Panc1 (cell line): ENCODE measurements at places on chromosomes 2 and 18.

DNA sequence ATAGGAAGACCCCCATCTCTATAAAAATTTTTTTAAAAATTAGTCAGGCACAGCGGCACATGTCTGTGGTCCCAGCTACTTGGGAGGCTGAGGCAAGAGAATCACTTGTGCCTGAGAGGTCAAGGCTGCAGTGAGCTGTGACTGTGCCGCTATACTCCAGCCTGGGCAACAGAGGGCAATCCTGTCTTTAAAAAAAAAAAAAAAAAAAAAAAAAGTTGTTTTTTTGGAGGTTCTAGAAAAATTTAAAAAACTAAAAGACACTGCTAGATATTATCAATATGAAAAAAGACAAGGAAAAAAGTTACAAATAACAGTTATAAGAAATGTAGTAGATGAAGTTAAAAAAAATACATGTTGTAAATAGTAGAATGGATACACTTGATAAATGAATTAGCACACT lies 56.1 kb upstream of the C2orf15 start:
- no peak for DNase-seq

DNA sequence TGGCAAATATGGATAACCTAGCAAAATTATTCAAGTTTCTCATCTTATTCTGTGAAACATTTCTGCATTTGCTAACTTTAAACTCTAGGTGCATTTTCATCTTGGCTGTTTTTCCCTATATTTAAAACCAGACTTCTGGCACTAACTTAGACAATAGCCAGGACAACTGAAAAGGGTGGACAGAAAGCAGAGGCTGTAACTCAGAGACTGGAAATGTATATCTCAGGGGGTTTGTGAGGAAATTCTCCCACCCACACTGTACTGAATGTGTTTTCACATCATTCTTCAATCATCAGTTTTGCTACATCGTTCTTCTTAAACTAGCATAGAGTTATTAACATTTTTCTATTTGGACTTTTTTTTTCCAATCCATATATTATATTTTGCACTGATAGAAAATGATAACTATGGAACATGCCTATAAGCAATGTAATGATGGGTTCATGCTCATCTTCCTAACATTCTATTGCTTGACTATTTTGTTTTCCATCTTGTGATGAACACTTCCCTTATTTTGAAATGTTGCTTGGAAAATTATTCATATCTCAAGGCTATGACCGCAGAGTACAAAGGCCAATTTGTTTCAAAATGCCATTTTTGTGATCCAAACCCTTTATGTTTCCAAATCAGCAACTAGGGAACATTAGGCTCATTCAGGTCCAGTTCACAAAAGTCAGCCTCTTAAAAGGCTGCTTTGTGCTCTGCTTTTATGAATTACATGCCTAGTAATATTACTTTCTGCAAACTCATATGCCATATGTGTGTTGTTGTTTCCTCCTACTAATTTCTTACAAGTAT lies 125.8 kb upstream of the CDH19 start:
- no peak for DNase-seq

DNA sequence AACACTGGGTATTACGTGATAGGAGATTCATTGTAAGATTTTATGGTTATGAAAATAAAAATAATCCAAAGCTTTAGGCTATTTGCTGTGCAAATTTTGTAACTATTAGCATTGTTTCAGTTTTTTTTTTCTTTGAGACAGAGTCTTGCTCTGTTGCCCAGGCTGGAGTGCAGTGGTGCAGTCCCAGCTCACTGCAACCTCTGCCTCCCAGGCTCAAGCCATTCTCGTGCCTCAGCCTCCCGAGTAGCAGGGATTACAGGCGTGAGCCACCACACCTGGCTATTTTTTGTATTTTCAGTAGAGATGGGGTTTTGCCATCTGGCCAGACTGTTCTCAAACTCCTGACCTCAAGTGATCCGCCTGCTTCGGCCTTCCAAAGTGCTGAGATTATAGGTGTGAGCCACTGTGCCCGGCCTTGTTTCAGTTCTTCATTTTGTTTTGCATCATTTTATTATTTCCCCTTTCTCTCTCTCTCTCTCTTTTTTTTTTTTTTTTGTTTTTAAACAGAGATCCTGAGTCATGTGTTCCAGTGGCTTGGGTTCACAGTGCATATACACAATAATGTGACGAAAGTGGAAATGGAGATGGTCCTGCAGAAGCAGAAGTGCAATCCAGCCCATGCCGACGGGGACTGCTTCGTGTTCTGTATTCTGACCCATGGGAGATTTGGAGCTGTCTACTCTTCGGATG lies 25.8 kb downstream of the CASP10 start:
- no peak for DNase-seq

GRCh38 chr2:2933426-2933825 lies 444.2 kb downstream of the EIPR1 start:
- no peak for DNase-seq

- no peak for DNase-seq
Measured at GRCh38 chr2:62783679-62784078, 78.2 kb downstream of the EHBP1 start.

DNA sequence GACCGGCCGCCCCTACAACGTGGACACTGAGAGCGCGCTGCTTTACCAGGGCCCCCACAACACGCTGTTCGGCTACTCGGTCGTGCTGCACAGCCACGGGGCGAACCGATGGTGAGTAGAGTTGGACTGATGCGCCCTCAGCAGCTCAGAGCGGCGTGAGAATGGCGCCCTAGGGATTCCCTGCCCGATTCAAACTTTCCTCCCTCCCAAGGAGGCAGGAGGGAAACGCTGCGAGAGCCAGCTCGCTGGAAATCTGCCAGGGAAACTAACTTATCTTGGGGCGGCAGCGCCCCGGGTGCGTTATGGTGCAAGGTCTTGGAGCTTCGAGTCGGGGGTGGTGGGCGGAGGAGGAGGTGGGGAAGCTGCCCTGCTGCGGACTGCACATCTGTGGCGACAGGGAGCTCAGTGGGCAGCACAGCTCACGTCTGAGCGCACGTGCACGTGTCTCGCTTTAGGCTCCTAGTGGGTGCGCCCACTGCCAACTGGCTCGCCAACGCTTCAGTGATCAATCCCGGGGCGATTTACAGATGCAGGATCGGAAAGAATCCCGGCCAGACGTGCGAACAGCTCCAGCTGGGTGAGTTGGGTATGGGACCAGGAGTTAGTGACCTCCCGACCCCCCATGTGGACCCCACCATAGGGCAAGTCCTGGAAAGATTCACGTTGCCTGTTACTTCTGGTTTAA lies 697 bp downstream of the ITGA4 start:
- no peak for DNase-seq

DNA sequence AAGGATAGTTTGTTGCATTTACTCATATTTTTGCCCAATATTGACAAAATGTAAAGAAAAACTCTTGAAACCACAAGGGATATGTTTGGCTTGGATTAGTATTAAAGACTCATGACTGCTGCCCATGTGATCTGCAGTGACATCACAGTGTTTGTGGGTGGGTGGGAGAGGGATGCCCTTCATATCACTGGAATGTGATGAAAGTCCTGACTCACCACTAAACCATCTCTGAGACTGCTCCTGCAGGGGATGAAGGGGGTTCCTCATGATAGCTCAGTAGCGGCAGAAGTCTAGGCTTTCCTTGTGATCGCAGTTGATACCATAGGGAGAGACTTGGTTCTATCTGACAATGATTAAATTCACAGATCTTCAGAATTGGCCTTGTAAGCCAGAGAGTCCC lies 451.2 kb downstream of the CNTNAP5 start:
- DNase-seq: no peak

DNA sequence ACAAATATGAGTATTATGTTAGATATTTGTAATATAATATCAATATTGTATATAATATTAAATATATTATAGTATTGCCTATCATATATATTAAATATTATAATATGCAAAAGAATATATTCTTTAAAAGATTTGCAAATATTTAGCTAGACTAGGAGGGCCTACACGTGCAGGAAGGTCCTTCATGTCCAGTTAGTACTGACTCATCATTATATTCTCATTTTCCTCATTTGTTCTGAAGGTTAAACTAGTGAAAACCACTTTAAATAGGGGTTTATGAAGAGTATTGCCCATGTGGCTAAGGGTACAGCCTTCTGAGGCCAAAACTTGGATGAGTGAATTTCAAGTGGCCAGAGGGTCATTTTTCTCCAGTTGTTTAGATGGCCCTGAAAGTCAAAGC lies 293.0 kb upstream of the VRK2 start:
- no peak for DNase-seq

GRCh38 chr2:69223759-69224511 lies 163.1 kb downstream of the GFPT1 start:
- no peak for DNase-seq

DNA sequence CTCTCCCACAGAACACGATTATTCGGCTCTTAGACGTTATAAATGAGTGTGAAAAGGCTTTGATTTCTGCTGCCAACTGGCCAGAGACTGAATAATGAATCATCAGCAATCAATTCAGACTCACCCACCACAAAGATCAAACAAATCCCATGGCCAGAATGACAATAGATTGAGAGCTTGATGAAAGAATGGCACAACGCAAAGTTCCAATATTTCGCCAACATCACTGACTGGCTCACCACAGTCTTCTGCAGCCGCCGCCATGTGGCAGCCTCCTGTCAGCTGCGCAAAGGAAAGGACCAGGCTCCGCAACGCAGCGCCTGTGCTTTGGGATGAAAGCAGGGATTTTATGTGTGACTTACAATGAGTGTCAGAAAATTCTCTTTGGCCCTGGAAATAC lies 104.4 kb upstream of the SOX11 start:
- no peak for DNase-seq

DNA sequence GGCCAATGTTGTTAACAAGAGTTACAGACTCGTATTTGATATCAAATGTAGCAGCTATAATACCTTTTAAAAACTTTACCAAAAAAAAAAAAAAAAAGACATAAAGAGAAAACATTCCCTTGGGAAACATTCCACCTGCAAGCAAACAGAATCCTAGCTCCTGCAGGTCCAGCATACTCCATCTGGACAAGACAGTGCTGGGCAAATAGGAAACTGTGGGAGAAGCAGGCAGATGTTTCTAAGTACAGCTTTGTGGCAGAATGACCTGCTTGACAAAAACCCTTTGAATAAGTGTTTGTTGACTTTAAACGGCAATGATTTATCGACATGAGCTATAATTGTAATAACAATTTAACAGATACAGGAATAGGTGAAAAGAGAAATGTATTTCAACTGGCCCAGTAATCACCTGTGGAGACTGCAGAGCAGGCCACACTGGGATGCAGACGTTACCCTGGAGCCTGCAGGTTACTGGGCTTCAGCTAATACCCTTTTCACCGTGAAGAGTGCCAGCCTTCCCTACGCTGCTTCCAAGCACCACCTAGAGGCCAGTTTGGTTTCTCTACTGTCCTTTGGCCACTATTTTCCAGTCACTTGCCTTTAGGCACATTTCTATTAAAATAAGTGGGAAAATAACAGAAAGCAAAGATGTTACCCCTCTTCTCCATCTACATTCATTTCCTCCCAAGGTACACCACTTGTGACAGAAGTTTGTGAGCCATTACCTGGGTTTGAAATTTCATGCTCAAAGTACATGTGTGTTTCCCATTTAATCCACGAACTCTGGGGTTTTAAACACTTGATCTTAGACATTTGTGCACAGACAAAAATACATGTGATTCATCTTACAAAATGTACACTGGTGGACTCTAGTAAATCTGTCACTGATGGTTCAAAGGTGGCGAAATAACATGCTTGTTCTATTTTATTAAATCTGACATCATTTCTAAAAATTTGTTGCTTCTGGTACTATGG lies 96.9 kb upstream of the ZNF397 start:
- DNase-seq: peak; percentile 30

DNA sequence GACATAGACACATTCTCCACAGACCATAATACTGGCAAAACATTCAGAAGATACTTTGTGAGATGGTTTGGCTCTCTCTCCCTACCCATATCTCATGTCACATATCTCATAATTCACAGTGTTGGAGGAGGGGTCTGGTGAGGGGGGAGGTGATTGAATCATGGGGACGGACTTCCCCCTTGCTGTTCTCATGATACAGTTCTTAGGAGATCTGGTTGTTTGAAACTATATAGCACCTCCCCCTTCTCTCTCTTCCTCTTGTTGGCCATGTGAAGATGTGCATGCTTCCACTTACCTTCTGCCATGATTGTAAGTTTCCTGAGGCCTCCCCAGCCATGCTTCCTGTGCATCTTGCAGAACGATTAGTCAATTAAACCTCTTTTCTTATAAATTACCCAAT lies 61.1 kb downstream of the HK2 start:
- no peak for DNase-seq

DNA sequence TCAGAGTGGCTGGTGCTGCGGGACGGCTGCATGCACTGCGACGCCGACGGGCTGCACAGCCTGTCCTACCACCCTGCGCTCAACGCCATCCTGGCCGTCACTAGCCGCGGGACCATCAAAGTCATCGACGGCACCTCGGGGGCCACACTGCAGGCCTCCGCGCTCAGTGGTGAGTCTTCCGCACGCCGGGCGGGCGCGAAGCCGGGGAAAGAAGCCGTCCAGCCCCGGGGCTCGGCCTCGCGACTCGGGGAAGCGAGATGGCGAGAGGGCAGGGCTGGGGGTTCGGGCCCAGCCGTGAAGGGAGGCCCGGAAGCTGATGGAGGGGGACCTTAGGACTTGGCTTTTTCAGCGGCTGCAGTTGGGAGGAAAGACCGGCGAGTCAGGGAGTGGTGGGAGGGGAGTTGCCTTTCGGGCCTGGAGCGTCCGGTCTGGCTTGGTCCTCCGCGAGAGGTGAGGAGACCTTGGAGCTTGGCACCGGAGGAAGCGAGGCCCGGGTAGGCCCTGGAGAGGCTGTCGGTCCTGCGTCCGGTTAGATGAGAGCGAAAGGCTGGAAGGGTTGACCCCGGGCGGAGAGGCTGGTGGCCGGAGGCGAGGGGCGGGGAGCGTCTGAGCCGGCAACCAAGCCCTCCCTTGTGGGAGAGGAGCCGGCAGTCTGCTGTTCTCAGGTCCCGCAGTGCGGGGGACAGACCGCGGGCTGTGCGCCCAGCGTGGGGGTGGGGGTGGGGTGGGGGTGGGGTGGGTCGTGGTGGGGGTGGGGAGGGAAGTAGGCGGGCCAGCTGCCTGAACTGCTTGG lies 691 bp downstream of the BIRC6 start:
- DNase-seq: no peak

DNA sequence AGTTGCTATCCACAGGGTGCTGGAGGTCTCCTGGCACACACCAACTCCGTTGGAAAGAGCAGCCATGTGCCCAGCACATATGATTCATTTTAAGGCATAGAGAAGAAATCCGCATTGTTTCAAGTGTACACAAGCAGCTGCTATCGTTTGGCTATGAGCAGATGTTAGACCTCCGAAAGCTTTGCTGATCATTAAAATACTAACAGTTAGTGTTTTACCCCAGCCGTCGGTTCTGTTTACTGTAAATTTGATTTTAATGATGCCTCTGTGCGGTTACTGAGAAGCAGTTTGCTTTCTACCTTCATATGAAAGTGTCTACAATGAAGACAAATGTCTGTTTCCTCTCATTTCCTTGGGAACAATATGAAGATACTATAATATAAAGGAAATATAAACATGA lies 154.9 kb downstream of the PTGR3 start:
- DNase-seq: no peak

DNA sequence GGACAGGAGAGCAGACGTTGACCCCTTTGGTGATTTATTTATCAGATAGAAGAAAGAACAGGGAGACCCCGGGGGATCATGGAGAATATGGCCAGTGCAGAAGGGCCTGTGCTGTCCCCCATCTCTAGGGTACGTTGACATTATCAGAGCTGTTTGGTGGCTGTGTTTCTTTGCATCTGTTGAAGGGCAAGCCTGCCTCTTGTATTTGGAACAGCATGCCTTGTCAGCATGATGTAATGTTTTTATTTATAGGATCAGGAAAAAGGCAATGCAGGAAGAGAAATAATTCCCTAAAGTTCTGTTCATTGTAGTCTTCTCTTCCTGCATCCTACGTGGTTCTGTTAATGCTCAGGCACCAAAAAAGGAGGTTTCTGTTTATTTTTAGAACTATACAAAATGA lies 49.8 kb upstream of the CABYR start:
- DNase-seq: no peak
